Stimulated activated CD4-positive, alpha-beta T cell treated with anti-CD3 and anti-CD28 coated beads, Interleukin-4, amount 100 ng/mL, for 4 hours (primary cell): ENCODE measurements at places on chromosomes 13 and 19.

GRCh38 chr13:28411831-28412353, 83.0 kb downstream of the FLT1 start:
- no peak for DNase-seq

DNA sequence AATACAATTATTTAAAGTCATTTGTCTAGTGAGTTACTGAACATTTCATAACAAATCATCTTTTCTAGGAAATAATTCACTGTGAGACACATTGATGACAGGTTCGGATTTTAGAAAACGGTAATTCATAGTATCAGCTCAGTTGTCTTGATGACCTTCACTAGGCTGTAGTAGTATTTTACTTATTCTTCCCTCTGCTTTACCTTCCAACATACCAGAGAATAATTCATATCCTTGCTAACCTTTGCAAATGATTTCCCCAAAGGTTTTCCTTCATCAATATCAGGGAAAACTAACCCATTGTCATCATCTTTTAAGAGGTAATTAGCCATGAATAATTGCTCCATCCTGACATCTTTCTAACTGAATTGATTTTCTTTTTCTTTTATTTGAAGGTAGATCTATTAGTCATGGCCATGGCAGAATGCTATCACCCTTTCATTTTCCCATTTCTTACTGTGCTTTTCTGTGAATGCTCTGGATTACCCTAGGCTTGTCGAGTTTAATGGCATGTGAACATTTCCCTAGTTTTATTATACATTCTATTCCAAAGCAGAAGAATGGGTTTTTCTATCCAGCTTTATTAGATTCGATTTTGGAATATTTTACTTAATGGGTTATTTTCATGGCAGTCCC, 299.2 kb downstream of the OLFM4 start:
- no peak for DNase-seq

GRCh38 chr19:338421-338820, 6.2 kb downstream of the MIER2 start:
- DNase-seq = no peak

GRCh38 chr19:28913626-28914025, 299.3 kb downstream of the UQCRFS1 start:
- no peak for DNase-seq

DNA sequence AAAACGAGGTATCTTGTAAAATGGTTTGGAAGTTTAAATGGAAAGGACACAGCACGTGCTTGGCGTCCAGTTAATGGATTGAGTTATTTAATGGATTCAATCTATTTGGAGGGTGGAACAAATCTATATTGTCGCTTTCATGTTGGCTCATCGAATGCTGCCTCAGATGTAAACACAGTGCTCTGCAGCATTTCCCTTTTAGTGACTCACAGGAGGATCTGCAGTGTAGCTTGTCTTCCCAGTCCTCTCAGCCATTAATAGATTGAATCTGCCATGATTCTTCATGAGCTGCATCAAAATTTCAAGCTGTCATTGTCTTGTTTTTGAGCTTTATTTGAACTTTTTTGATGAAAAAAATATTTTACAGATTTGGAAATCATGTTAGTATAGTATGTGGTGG, 44.7 kb downstream of the DHRS12 start:
- DNase-seq = no peak

- DNase-seq = no peak
Measured at GRCh38 chr19:3707868-3708206, 347 bp upstream of the TJP3 start.

DNA sequence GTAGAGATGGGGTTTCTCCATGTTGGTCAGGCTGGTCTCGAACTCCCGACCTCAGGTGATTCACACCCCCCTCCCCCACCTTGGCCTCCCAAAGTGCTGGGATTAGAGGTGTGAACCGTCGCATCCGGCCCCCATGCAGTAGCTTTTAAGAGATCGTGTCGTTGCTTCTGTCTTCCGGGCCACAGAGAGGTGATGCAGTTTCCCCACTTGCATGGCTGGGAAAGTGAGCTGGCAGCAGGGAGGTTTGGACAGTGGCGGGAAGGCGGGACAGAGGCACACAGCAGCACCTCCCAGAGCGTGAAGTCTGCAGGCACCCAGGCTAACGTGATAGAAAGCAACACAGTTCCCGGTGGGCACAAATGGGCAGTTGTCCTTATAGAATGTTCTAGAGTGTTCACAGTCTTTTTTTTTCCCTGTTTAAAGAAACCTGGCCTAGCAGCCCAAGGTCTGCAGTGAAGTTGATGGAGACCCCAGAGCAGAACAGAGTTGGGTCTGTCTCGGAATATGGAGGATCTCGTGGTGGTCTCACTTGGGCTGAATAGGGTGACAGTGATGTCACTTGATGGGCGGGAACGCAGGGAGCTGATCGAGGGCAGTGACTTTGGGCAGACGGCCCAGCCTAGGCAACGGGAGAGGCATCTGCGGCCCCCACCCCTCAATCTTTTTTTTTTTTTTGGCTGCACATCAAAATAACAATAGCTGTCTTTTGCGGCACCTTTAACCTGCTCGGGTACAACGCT, 4.9 kb downstream of the UHRF1 start:
- no peak for DNase-seq

GRCh38 chr13:80173224-80173623, 167.7 kb downstream of the SPRY2 start:
- no peak for DNase-seq

DNA sequence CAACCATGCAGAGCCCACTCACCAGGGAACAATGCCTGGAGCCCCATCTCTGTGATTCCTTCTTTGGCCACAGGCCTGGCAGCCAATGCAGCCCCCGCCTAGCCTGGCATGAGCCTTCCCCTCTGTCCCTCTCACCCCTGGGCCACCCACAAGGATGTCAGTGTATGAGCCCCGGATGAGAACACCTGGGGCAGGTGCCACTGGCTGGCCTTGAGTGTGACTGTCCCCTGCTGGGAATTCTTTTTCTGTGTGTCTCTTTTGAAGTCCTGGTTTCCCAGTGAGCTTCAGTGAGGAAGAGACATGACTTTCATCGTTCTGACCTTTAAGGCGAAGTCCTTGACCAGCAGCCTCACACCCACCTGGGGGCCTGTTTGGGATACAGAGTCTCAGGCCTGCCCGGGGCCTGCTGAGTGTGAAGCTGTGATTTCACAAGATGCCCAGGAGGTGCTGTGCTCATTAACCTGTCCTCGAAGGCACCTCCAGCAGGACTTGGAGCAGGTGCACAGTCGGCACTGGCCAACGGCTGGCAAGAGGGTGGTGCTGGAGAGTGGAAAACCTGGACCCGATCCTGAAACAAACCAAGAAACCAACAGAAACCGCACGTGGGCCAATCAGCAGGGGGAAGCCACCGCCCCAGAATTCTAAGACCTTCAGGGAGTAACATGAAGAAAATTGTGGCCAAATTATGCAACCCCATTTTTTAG, 27.4 kb upstream of the SPACA7 start:
- DNase-seq = no peak

- DNase-seq = no peak
Measured at GRCh38 chr19:40962460-40962961, 28.6 kb upstream of the CYP2B6 start.

- peak; percentile 15 for DNase-seq
Measured at GRCh38 chr13:113275387-113275786, 21.7 kb upstream of the LAMP1 start.

DNA sequence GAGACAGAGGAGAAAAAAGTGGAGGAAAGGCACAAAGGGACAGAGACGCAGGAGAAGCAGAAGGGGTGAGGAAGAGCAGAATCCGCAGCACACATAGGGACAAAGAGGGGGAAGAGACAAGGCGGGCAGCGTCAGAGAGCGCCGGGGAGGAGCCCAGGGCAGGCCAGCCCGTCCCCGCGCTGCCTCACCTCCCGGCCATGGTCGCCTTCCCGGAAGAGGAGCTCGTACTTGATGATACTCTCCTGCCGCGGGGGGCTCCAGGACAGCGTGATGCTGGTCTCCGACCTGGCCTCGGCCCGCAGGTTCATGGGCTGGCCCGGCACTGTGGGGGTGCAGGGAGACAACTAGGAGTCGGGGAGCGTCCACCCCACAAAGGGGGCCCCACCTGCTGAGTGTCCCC, 100.6 kb downstream of the PTPRS start:
- DNase-seq = no peak

- peak; percentile 90 for DNase-seq
Measured at GRCh38 chr19:11482384-11483050, 1.7 kb upstream of the ELAVL3 start.

DNA sequence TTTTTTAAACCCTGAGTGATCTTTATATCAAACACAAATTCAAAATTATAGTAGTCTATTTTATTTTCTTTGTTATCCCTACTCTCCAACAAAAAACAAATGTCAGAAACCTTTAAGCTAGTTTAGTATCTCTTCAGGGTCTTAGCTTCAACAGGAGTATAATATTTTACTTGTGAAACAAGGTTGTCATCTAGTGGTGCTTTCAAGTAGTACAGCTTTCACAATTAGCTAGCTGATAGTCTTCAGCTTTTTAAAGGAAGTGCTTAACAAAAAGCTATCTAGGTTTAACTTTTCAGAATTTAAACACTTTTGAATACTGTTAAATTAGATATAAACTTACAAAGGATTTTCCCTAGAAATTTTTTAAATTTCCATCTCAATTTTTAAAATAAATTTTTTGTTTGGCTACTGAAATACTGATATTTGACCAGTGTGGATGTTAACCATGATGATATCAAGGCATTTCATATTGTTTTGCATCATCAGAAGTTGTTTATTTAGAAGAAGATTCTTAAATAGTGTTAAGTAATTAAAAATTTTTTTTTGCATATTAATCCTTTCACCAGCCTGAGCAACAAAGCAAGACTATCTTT, 34.2 kb downstream of the TDRD3 start:
- DNase-seq = no peak

DNA sequence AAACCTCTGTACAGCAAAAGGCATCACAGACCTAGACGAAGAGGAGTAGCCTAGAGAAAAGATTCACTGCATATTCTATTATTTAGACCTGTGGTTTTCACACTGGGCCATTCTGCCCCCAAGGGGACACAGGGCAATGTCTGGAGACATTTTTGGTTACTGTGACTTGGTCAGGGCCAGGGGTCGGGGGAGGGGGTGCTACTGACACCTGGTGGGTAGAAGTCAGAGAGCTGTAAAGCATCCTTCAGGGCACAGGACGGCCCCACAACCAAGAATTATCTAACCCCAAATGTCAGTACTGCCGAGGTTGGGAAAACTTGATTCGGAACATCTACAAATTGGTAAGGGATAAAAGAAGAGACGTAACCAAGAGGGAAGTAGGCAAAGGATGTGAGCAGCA, 11.3 kb downstream of the ELAVL1 start:
- no peak for DNase-seq

GRCh38 chr13:89846926-89847585, 1500.4 kb upstream of the MIR17HG start:
- no peak for DNase-seq

DNA sequence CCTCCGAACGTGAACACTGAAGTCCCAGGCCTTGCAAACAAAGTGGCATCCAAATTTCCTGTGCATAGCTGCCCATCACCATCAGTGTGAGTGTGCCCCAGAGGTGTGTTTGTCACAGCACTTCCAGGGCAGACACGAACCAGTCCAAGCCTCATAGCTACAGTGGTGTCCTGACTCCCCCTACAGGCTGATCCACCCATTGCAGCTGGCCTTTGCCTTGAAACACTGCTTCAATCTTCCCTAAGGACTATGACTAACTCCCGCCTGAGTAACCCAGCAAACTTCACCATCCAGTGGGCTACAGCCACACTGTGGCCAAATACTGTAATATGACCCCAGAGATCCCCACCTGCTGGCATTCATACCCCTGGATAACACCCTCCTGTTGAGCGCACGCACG, 3.9 kb downstream of the ZNF266 start:
- DNase-seq = peak; percentile 21

GRCh38 chr19:55423225-55424005, 15.8 kb upstream of the UBE2S start:
- no peak for DNase-seq

- no peak for DNase-seq
Measured at GRCh38 chr13:43614063-43614462, 172.7 kb downstream of the ENOX1 start.

- no peak for DNase-seq
Measured at GRCh38 chr13:110259651-110260050, 47.3 kb downstream of the COL4A1 start.

- DNase-seq = no peak
Measured at GRCh38 chr13:26019881-26020870, 31.6 kb downstream of the SHISA2 start.

DNA sequence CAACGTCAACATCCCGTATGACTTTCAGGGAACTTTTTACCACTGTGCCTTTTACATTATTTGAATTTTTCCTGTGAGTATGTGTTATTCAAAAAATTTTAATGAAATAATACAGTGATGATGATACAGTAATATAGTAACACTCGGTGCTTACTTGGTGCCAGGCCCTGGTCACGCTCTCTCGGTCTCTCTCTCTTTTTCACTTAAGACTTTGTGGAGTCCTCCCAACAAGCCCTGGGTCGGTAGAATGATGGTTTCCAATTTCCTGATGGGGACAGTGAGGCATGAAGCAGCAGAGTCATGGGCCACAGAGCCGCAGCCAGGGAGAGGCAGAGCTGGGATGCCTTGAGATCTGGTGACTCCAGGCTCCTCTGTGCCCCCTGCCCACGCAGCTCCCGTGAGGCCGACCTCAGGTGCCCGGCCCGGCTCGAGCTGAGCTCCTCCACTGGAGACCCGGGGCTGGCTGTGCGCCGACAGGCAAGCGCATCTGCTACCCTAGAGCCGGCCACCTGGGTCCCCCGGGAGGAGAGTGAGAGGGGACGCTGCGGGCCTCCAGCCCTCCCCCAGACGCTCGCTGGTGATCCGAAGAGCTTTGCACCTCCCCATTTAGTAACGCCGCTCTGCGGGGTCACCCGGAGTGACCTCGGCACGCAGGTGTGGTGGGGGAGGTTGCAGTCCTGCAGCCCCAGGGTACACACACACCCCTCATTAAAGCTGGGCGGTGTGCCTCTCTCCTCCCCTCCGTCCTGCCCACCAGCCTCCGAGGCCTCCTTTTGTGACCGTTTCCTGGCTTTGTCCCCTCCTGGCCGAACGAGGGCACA, 4.4 kb upstream of the SBK3 start:
- no peak for DNase-seq

DNA sequence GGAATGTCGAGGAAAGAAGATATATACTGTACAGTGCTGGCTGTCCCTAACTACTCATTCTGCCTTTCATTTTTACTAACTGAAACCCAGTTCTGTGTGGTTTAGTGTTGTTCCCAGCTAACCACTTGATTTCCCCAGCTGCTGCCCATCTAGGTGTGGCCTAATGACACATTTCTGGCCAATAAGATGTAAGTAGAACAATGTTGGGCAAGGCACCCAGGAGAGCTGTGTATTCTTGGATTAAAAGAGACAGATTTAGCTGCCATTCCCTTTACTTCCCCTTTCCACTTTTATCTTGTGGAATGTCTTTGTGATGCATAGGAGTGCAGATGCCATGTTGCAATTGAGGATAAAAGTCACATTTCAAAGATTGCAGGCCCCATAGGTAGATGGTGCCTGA, 28.3 kb upstream of the PCDH9 start:
- DNase-seq = no peak
